ENCODE measurements at places on chromosomes 5 and 9. TPM values are rescaled to one million over a fixed set of nuclear protein-coding genes. Genes with fewer than 3 reads are reported as not detected.

- H3K4me1 ChIP-seq, result peaks cover 16% of the 10 kb centered on the region
- no peaks in the 10 kb centered on the region for H3K36me3 ChIP-seq
- H3K4me3 ChIP-seq, result no peak overlapping the region
These were observed 100.5 kb upstream of the SNX2 start for GRCh38 chr5:122674385-122674784.

GRCh38 chr5:179137643-179138567 lies 77.7 kb downstream of the ZNF354C start:
- DNase-seq, result no peak
- no peak overlapping the region for H3K4me3 ChIP-seq
- no peak overlapping the region for H3K27ac ChIP-seq
- H3K36me3 ChIP-seq, result no peaks in the 10 kb centered on the region
- no peaks in the 10 kb centered on the region for H3K27me3 ChIP-seq

- no peaks in the 10 kb centered on the region for H3K27me3 ChIP-seq
- H3K4me3 ChIP-seq, result peak overlapping the region; percentile 6
- H3K27ac ChIP-seq, result no peak overlapping the region
- no peaks in the 10 kb centered on the region for H3K4me1 ChIP-seq
- peak; percentile 20 for DNase-seq
These were observed 1.0 kb upstream of the MXD3 start for GRCh38 chr5:177312649-177313181.

DNA sequence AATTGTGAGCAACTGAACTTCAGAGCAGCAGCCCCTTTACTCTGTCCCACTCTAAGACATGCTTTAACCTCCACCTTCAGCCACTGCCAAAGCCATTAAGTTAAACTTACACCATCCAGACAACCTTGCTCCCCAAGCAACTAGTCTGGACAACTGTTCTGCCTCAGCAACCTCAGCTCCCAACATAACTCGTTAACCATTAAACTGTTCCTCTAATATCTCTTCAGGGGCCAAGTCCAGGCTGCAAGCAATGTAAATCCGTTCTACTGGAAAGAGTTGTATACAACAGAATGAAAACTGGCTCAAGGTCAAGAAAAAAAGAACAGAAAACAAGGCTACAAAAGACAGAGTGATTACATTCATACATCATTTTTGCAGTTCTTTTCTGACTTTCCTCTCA lies 131.7 kb upstream of the TARS1 start:
- no peak overlapping the region for H3K27ac ChIP-seq
- no peak overlapping the region for H3K4me3 ChIP-seq
- no peaks in the 10 kb centered on the region for H3K36me3 ChIP-seq

DNA sequence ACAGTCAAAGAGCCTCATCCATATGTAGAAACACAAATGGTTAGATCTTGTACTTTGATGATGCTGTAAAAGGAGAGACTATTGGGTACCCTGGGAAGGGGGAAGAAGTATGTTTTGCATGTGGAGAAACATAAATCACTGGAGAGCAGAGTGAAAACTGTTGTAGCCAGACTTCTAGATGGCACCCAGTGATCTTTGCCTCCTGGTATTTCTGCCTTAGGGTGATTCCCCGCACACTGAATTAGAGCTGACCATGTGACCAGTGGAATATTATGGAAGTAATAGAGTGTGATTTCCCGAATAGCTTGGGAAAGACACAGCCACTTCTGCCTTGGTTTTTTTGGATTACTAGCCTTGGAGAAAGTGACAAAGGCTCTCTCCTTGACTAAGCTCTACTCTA lies 174.3 kb downstream of the LPAR1 start:
- no peak for DNase-seq
- H3K4me3 ChIP-seq, result no peak overlapping the region
- no peaks in the 10 kb centered on the region for H3K27me3 ChIP-seq
- H3K4me1 ChIP-seq, result peaks cover 16% of the 10 kb centered on the region

The NIPAL4 gene
- 0.18 TPM for total RNA-seq

The IL9 gene
- not detected for total RNA-seq

DNA sequence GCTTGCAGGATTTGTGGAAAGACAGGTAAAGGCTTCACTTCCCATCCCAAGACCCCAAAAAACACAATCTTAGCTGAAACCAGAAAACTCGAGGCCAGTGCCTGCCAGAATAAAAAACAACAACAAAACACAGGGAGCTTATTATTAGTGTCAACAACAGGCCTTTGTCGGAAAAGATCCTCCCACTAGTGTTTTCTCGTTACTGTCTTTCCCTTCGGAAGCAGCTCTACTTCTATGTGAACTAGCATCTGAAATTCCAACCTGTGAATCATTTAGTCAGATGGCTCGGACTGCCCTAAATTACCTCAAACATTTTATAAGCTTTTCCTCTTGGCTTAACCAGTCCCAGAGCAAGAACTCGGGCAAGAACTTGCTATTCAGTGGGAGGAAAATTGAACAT lies 122.2 kb upstream of the GNA14 start:
- H3K27me3 ChIP-seq, result no peaks in the 10 kb centered on the region
- H3K4me3 ChIP-seq, result no peak overlapping the region

DNA sequence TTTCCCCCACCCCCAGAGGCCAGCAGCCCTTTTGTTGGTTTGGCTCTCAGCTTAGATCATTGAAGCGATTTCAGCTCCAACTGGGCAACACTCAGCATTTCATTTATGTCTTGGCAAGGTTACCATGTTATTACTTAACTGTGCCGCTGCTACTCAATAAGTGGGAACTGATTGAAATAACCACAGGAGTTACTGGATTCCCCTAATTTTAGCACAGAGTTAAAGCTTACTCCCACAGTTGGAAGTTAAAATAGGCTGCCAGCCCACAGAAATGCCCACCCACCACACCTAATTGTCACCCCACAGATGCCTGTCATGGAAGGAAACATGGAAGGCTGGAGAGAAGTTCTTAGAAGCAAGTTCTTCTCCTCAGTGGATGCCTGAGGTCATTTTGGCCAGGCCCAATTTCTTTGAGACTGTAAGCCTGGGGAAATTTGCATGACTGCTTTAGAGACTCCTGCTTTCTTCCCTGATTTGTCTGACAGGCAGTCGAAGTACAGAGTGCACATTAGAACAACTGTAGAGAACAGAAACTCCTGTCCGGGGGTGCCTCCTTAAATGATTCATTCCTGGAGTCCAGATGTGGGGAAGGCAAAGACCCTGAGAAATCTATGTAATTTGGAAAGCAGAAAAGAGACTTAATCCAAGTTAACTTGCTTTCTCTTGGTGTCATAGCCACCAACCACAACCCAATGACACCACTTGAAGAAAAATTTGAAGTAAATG lies 370.0 kb downstream of the ZSWIM6 start:
- no peaks in the 10 kb centered on the region for H3K36me3 ChIP-seq
- DNase-seq, result no peak

The CDH9 gene
- total RNA-seq, result not detected

The GHR gene
- 3.2 TPM for total RNA-seq

The CRAT gene
- total RNA-seq, result 81.6 TPM

The PTTG1 gene
- 246 TPM for total RNA-seq

The GMCL2 gene
- total RNA-seq, result not detected

DNA sequence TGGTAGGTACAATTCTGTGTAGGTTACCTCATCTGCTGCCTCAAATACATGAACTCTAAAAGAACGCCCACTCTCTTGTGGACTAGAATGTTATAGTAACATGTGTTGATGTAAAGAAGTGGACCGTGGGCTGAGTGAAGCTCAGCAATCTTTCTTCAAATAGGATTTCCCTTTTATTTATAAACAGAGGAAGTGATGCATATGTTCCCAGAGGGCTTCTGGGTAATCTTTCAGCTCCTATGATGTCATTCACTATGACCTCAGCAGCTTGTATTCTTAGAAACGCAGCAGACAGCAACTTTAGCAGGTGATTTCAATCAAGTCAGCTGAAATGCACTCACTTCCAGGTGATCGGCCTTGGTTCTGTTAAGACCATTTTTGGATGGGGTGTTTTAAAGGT lies 14.4 kb downstream of the F2RL2 start:
- H3K4me3 ChIP-seq, result no peak overlapping the region
- H3K36me3 ChIP-seq, result no peaks in the 10 kb centered on the region
- H3K27ac ChIP-seq, result no peak overlapping the region
- H3K4me1 ChIP-seq, result peaks cover 4% of the 10 kb centered on the region
- DNase-seq, result peak; percentile 65

The LIFR gene
- 21.4 TPM for total RNA-seq

The PCDHGC5 gene
- total RNA-seq, result 0.74 TPM

DNA sequence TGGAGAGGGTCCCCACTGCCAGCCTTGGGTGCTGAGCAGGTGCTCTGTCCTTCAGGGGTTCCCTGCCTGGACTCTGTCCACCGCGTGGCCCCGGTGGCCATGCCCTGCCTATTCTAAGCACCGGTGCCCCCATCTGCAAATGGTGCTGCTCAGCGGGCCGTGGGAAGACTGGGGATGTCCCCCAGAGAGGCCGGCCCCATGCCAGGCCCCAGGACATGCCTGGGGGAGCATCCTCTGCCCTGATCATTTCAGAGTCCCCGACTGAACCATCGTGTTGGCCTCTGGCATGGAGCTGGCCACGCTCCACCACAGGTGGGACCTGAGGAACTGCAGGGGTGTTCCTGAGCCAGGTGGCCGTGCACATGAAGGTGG lies 64.7 kb downstream of the RXRA start:
- no peak for DNase-seq
- H3K4me1 ChIP-seq, result peaks cover 6% of the 10 kb centered on the region

The F12 gene
- 3.4 TPM for total RNA-seq

The CDKN2A gene
- 0.25 TPM for total RNA-seq

The FAM200C gene
- total RNA-seq, result 8.8 TPM

The RAB3C gene
- 1.8 TPM for total RNA-seq

GRCh38 chr9:7862170-7862569 lies 62.6 kb upstream of the DMAC1 start:
- no peak overlapping the region for H3K27ac ChIP-seq
- no peaks in the 10 kb centered on the region for H3K4me1 ChIP-seq
- no peaks in the 10 kb centered on the region for H3K27me3 ChIP-seq
- no peak for DNase-seq
- no peaks in the 10 kb centered on the region for H3K36me3 ChIP-seq
- no peak overlapping the region for H3K4me3 ChIP-seq

GRCh38 chr9:126720036-126720435 lies 84.8 kb upstream of the ZBTB43 start:
- no peak overlapping the region for H3K4me3 ChIP-seq
- DNase-seq, result no peak
- peak overlapping the region; percentile 81 for H3K27ac ChIP-seq

GRCh38 chr5:167783145-167783817 lies 508.2 kb upstream of the WWC1 start:
- H3K27ac ChIP-seq, result no peak overlapping the region
- no peaks in the 10 kb centered on the region for H3K36me3 ChIP-seq
- no peak for DNase-seq
- no peaks in the 10 kb centered on the region for H3K27me3 ChIP-seq
- H3K4me3 ChIP-seq, result no peak overlapping the region

The FGF10 gene
- total RNA-seq, result 60.0 TPM

- no peak for DNase-seq
- H3K36me3 ChIP-seq, result no peaks in the 10 kb centered on the region
- H3K27ac ChIP-seq, result no peak overlapping the region
- H3K4me3 ChIP-seq, result no peak overlapping the region
- no peaks in the 10 kb centered on the region for H3K4me1 ChIP-seq
- H3K27me3 ChIP-seq, result no peaks in the 10 kb centered on the region
These were observed 136.0 kb upstream of the TBC1D2 start for GRCh38 chr9:98391406-98391805.

DNA sequence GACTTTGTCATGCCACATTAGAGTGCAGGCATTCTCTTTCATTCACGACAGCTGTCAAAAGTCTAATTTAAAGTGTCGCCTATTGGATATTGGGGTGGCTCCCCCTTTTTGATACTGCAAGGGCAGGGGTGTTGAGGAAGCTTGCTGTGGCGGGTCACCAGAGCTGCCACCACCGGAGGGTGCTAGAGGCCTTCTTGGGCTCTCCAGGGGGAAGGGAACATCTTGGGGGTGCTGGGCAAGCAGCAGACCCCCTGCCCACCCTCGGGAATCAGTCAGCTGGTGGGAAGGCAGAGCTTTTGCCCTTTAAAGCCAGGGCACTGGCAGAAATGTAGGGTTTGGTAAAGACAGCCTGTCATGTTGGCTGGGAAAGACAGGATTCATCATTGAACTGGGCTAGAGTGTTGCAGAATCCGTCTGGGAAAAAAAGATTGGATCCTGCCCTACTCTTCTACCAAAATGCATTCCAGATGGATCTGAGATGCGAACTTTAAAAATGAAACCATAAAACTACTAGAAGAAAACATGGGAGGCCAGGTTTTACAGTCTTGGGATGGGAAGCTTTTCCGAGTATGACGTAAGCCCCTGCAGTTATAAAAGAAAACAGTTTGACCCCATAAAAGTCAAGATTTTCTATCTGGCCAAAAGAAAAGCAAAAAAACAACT lies 22.3 kb downstream of the COL5A1 start:
- H3K4me1 ChIP-seq, result peaks cover 43% of the 10 kb centered on the region
- H3K36me3 ChIP-seq, result no peaks in the 10 kb centered on the region
- no peaks in the 10 kb centered on the region for H3K27me3 ChIP-seq
- no peak overlapping the region for H3K4me3 ChIP-seq
- peak overlapping the region; percentile 99 for H3K27ac ChIP-seq

The SLC1A1 gene
- 0.57 TPM for total RNA-seq

DNA sequence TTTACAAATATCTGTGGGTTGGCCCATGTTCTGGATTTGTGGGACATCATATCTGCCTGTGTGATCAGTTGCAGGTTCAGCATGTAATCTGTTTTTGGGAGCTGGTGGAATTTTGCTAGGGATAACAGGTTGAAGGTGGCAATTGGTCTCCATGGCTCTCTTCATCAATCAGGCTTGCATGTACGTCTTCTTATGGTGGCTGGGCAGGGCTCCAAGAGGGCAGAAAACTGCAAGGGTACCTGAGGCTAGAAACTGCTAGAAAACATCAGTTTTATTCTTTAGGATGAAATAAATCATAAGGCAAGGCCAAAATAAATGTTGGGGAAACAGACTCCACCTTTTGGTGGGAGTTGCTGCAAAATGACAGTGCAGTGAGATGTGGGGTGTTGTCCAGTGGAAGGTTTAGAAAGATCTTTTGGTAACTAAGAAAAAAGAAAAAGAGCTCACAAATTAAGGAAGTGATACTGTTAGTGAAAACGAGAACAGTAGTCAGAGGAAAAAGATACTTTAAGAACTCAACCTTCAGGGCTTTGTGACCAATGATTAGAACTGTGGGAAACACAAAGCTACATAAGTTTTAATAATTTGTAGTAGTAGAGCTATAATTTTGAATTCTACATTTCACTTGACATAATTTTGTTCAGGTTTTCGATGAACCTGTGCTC lies 300.7 kb upstream of the IZUMO3 start:
- H3K27ac ChIP-seq, result no peak overlapping the region
- no peak for DNase-seq
- H3K27me3 ChIP-seq, result no peaks in the 10 kb centered on the region
- H3K36me3 ChIP-seq, result no peaks in the 10 kb centered on the region

The ZFP37 gene
- total RNA-seq, result 3.8 TPM

The CSF1R gene
- total RNA-seq, result not detected

DNA sequence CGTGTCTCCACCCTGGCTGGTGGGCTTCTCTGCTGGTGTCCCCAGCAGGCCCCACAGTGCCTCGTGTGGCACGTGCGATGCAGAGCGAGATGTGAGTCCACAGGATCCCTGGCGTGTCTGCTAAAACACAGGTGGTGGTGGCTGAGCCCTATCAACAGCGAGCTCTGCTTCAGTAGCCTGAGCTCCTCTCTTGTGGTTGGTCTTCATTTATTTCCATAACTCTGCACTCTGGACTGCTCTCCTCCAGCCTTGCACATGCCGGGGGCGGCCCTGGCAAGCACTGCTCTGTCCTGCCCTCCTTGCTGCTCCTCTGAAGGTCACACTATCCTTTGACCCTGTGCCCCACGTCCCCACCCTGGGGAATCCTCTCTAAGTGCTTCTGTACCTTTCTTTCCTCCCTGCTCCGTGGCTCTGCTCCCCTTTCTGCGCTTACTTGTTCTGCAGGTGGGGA lies 59.2 kb downstream of the NSUN2 start:
- H3K27me3 ChIP-seq, result peaks cover 5% of the 10 kb centered on the region
- DNase-seq, result peak; percentile 8
- no peak overlapping the region for H3K27ac ChIP-seq
- no peaks in the 10 kb centered on the region for H3K36me3 ChIP-seq
- no peaks in the 10 kb centered on the region for H3K4me1 ChIP-seq

The LAMC3 gene
- total RNA-seq, result 14.0 TPM

Data from cardiac muscle cell (in vitro differentiated cells and primary cell).